ENCODE measurements at places on chromosomes 13 and 19. TPM values are rescaled to one million over a fixed set of nuclear protein-coding genes. Genes with fewer than 3 reads are reported as not detected.
A peak's percentile ranks its signal among the peaks of the same experiment; 100 is the strongest.

DNA sequence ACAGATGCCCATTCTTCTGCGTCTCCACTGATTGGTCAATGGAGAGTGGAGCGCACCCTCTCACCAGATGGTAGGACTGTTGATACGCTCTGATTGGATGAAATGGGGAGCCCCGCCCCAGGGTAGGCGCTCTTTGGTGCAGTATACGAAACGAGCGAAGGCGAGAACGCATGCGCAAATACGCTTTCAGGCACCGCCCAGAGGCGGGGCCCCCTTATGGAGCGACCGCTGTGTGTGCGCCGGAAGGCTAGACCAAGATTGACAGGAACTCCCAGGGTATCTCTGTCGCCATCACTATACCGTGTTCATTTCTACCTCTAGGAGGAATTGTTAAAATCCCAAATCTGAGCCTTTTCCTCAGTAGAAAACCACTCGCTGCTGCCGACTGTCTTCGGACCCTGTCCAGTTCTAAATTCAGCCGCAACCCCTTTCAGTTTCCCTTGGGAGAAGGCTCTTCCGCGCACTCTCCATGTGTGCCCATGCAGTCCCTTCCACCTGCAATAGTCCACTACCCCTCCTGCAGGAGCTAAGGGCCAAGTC is 720 bp upstream of the HNRNPL start:
- ATAC-seq: peak; percentile 81

GRCh38 chr13:49443357-49443703 is 534 bp downstream of the CAB39L start:
- ATAC-seq: peak; percentile 1

GRCh38 chr13:105341758-105342157 is 1193.7 kb downstream of the EFNB2 start:
- ATAC-seq: no peak

The C2CD4C gene
- total RNA-seq: 0.40 TPM

DNA sequence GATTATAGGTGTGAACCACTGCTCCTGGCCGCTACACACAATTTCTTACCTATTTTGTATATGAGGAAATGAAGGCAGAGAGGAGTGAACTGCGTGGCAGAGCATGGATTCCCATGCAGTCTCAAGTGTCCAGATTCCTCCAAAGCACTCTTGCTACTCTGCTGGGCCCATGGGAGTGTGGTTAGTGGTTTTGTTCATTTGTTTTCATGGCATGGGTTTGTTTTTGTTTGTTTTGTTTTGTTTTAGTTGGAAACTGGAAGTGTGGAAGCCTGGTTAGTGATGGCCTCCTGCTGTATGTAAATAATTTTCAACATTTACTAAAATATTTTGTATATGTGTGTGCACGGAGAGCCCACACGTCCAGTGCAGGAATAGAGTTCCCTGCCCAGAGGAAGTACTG is 61.3 kb upstream of the LRCH1 start:
- no peak for ATAC-seq

DNA sequence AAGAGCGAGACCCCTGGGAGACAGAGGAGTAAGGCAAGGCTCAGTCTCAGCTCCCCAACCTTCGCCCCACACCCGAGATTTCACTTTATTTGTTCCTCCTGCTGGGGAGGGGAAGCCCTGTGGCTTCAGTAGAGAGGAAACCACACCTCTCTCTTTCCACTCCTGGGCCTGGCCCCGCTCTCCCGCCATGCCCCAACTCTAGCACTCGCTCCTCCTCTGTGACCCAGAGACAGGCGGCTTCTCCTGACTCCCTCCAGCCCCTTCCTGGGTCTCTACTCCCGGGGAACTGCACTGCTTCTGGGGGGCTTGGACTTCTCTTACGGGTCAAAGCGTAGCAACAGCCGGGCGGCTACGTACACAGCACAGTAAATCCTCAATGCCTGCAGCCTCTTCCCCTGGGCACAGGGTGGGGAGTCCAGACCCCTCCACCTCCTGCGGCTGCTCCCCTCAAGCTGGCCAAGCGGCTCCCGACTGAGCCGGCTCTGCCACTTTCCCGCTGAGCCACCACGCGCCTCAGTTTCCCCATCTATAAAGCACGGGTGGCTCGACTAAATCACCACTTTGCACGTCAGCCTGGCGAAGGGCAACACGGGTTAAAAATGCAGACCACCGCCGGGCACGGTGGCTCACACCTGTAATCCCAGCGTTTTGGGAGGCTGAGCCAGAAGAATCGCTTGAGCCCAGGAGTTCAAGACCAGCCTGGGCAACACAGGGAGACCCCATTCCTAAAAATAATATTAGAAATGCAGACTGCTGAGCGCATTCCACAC is 1.4 kb downstream of the RNF126 start:
- ATAC-seq: peak; percentile 53

GRCh38 chr13:113862931-113863523 is 849 bp downstream of the GAS6 start:
- ATAC-seq: peak; percentile 26

All from activated T-helper 17 cell treated with anti-CD3 and anti-CD28 coated beads, Interleukin-2, amount 50 U/mL, for 72 hours (primary cell).